Stimulated activated CD8-positive, alpha-beta memory T cell treated with anti-CD3 and anti-CD28 coated beads, Interleukin-4, amount 100 ng/mL, for 1 hour (primary cell): ENCODE measurements at places on chromosomes 7 and 10.

DNA sequence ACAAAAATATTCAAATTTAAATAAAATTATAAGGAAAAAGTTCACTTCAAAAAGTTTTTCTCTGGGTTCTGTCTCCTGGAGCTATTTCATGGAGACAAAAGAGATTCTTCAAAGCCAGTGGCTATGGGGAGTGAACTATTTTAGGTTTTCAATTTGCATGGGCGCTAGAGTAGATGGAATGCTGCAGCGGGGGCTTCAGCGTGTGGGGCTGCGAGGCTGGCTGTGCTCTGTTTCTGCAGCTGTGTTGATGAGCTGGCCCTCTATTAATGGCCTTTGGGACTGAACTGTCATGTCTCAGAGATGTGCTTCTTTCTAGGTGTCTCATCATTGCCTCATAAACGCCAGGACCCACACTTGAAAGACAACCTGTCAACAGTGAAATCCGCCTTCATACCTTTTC, 108.4 kb upstream of the NPY start:
- no peak for DNase-seq

- no peak for DNase-seq
Measured at GRCh38 chr10:117112220-117112619, 25.9 kb downstream of the VAX1 start.

GRCh38 chr7:46554688-46555422, 633.8 kb upstream of the IGFBP3 start:
- no peak for DNase-seq

DNA sequence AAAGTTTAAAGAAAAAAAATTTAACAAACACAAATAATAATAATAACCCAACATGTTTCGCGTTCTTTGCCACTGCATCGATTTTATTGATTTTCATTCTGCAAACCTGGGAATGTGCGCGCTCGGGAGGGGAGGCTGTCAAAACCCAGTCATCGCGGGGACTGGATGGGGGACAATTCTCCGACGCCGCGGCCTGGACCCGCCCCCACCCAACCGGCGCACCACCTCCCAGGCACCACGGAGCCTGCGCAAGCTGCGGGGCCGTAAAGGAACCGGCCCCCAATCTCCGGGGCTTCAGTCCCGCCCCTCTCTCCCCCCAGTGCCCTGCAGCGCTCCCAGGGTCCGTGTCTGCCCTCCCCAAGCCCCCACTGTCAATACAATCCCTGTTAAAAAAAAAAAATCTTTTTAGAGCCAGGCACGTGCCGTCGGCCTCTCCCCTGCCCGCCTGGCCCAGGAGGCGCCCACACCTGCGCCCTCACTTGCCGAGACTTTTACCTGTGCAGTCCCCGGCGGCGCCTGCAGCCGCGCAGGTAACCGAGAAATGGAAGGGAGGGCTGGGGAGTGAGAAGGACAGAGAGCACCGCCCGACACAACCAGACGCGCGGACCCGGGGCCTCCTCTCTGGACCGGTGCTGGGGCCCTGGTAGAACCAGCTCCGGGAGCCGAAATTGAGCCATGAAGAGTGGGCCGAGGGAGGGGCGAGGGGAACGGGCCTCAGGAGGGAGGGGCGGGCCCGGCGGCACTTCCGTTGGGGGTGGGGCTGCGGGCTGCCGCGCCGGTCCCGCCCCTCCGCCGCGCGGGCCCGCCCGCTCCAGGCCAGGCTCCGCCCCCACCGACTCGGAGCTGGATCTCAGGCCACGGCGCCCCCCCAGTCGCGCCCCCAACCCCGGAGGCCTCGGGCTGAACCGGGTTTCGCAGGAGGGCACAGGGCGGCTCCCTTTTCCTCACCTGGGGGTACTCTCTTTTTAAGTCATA, 7.6 kb upstream of the ZNF503 start:
- no peak for DNase-seq

- DNase-seq, result no peak
Measured at GRCh38 chr10:56782503-56782902, 421.4 kb upstream of the ZWINT start.

GRCh38 chr7:32588657-32589056, 93.4 kb downstream of the AVL9 start:
- no peak for DNase-seq

GRCh38 chr10:6612371-6612770, 32.3 kb upstream of the PRKCQ start:
- no peak for DNase-seq

- no peak for DNase-seq
Measured at GRCh38 chr10:70093335-70093944, 39.2 kb downstream of the AIFM2 start.

DNA sequence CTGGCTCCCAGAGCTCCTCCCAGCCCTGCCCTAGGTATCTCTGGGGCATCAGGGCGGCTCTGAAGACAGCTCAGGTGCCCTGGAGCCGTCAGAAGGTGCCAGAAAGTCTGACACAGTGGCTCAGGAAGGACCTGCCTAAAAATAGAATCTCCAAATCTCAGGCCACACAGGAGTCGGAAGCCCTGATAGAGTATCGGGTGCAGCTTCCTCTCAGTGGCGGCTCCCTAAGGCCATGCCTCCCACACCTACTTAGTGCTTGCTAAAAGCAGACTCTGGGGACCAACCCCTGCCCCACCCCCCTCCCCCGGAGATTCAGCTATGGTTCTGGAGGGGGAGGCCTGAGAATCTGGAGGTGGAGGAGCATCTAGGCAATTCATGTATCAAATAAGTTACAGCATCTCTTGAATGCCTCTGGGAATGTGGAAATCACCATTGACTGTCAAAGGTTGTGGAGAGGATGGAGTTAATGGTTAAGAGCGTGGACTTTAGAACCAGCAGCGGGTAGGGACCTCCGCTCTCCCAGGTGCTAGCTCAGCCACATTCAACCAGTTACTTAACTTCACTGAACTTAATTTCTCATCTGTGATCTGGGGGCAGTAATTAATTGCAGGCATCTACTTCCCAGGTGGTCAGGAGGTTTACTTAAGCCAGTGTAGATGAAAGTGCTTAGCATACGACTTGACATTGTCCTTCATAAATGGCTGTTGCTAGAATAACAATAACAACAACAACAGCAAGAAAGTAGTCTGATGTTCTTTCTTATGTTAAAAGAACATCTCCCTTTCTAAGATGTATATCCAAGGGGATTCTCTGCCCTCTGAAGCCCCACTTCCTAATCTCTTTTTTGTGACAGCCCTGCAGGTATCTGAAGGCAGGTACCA, 38.6 kb upstream of the MXI1 start:
- DNase-seq, result no peak

DNA sequence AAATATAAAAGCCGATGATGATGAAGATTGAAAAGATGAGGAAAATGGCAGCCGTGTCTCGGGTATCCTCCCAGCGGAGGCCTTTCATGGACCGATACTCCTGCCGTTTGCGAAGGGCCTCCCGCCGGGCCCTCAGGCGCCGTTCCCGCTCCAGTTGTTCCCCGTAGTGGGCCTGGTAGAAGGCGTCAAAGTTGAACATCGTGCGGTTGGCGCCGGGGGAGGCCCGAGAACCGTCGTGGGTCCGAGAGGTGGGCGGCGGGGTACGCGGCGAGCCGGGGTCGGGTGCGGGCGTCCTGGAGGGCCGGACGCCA, 553 bp downstream of the DNAJC30 start:
- no peak for DNase-seq

DNA sequence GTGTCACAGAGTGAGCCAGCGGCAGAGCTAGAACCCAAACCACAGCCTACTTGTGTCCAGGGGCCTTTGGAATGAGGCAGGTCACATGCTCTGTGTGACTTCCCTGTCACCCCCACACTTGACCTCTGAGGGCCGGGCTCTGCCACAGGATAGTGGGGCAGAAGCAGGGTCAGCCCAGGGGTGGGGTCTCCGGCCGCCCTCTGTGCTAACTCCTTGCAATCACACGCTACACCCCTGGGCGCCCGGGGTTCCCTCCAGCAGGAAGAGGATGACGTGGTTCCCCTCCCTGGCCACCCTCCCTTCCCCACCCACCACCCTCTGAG, 19.8 kb downstream of the TECPR1 start:
- no peak for DNase-seq

GRCh38 chr10:44856696-44857095, 54.4 kb upstream of the TMEM72 start:
- no peak for DNase-seq

DNA sequence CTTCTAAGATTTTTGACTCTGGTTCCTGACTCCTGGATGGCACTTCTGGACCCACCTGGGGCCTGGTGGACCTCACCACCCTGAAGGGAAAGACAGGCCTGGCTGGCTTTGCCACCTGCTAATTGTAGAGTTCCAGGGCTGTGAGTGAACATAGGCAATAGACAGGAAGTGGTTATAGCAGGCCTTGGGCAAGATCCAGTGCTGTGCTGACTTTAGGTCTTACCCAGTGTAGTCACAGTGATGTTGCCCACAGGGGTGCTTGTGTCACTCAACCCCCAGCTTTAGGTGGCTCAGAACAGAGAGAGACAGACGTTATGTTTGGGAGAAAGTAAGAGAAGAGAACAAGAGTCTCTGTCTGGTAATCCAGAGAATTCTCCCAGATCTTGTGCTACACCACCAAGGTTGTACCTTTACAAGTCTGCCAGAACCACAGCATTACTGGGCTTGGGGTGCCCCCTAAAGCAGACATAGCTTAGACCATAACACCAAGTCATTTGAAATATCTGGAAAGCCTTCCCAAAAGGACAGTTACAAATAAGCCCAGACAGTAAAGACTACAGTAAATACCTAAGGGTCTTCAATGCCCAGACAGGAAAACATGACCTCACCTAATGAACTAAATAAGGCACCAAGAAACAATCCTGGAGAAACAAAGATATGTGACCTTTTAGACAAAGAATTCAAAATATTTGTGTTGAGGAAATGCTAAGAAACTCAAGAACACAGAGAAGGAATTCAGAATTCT, 303.4 kb downstream of the PCLO start:
- DNase-seq, result no peak

- DNase-seq, result no peak
Measured at GRCh38 chr7:104035351-104035750, 45.9 kb upstream of the RELN start.

GRCh38 chr10:810351-810846, 120.9 kb upstream of the DIP2C start:
- DNase-seq, result no peak

- DNase-seq, result no peak
Measured at GRCh38 chr7:30147785-30148184, 13.0 kb downstream of the MTURN start.

DNA sequence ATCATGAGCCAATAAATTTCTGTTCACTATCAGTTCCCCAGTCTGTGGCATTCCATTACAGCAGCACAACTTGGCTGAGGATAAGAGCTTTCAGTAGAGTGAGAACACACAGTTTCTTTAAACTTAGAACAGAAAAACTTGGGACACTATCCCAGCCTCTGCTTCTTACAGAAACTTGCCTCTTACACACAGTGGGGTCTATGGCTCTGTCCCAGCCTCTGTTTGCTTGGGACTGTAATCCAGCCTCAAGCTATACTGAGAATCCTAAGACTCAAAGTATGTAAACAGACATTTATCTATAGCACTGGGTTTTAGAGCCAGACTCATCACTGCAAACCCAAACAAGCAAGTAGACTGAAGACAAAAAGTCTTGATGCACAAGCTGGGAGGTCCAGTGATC, 355.8 kb upstream of the VSTM2A start:
- DNase-seq, result no peak

GRCh38 chr7:151174246-151175046, 7.0 kb upstream of the GBX1 start:
- DNase-seq, result no peak

DNA sequence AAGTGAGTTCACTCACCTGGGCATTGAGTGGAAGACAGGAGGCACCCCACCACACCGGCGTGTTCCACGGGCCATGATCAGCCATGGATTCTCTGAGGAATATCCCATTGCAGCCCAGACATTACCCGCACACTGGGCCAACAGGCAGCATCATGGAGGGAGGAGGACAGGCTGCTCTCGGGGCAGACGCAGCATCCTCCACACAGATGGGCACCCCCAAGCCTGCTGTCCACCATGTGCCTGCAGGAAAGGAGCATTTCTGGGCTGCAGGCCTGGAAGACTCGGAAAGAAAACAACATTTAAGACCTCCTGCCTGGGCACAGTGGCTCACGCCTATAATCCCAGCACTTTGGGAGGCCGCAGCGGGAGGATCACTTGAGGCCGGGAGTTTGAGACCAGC, 71.0 kb upstream of the SH2B2 start:
- DNase-seq, result no peak

DNA sequence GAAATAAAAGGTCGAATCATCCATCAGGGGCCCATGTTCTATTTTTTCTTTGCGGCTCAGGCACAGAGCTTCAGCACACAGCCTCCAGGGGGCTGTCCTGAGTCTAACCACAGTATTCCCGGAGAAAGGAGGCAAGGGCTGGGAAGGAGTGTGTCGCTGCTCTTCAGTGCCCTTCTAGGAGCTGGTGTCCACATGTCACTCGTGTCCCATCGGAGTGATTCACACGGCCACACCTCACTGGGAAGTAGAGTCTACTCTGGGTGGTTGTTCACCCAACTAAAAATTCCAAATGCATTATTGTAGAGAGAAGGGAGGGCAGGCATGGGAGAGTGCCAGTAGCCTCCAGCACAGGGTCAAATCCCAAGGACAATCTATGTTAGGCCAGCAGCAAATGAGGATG, 114.8 kb upstream of the LANCL2 start:
- no peak for DNase-seq

DNA sequence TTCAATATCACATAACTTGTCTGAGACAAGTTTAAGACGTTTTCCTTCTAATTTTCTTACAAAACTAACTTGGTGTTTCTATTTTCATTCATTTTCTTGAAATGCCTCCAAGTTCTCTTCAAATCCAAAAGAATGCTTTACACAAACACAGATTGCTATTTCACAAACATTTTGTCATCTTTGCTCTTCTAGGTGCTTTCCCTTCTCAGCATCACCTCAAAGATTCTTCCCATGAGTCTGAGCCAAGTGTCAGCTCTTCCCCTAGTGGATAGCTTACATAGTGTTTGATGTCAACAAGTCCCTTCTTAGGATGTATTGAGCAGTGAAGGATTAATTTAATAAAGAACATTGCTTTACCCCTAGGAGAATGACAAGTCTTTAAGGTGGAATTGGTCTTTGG, 38.1 kb upstream of the SEMA3A start:
- DNase-seq, result no peak

- no peak for DNase-seq
Measured at GRCh38 chr10:5892007-5892406, 2.0 kb downstream of the FBH1 start.

DNA sequence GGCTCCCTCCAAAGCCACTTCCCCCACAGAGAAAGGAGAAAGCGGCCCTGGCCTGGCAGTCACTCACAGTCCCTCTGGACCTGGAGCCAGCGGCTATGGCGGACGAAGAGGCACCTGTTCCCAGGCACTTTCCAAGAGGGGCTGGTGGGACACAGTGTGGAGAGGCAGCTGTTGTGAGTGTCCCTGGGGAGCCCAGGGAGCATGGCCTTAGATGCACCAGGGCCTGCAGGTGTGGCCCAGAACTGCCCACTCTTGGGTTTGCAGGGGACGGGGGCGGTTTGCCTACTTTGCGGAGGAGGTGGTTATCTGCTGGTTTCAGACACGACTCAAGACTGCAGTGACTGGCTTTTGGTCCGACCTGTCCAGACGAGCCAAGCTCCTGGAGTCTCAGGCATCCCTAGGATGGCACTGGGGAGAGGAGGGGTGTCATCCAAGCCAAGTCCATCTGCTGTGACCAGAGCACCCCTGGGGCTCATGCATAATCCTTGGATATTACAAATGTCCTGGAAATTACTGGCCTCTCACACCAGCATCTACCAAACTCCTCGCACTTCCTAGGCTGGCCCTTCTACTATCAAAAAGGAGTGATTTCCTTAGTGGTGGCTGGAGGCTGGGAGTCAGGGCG, 18.4 kb downstream of the CTBP2 start:
- DNase-seq, result no peak

GRCh38 chr7:132551439-132551838, 24.8 kb downstream of the PLXNA4 start:
- no peak for DNase-seq
